ENCODE measurements at places on chromosomes 2 and 18.

GRCh38 chr2:181836583-181836982 lies 54.9 kb upstream of the ITPRID2 start:
- no peak for DNase-seq

DNA sequence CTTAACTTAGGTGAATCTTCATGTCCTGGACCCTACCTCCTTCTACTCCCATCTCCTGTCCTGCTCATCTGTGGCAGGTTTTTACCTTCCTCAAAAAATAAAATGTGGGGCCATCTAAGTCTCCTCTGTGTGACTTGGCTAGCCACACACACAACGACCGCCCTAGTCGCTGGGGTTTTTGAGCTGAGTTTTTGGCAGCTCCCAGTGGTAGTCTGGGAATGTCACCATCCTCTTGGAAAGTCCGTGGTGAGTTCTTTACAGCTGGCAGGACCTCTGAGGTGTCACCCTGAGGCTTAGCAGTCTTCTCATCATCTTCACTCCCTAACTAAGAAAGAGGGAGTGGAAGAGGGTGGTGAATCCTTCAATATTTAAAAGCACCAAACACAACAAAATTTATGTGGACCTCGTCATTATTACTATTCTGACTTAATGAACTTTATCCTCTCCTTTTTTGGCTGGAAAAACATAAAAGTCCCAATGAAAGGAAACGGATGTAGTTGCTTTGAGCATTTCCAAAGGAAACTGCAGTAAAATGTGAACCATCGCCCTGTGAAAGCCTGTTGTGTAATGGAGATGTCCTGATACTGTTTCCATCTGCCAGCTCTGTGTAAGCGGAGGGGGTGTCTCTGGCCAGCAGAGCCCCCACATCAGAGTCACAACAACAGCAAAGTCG lies 78.6 kb downstream of the VAPA start:
- DNase-seq = no peak

- no peak for DNase-seq
Observed at GRCh38 chr2:14684516-14684915, 52.0 kb downstream of the LRATD1 start.

- DNase-seq = no peak
Observed at GRCh38 chr2:48417856-48418838, 111.8 kb upstream of the STON1 start.

GRCh38 chr2:12534646-12535263 lies 182.0 kb upstream of the TRIB2 start:
- DNase-seq = no peak

GRCh38 chr2:203797712-203798111 lies 69.9 kb upstream of the CTLA4 start:
- no peak for DNase-seq

- DNase-seq = no peak
Observed at GRCh38 chr2:88838165-88838635, 146.7 kb downstream of the RPIA start.

All from stimulated activated CD4-positive, alpha-beta T cell treated with anti-CD3 and anti-CD28 coated beads, Interleukin-12 subunit alpha, Interleukin-12 subunit beta, amount 100 ng/mL, for 24 hours (primary cell).